ENCODE measurements at places on chromosomes 2 and 18. TPM values are rescaled to one million over a fixed set of nuclear protein-coding genes. Genes with fewer than 3 reads are reported as not detected.

DNA sequence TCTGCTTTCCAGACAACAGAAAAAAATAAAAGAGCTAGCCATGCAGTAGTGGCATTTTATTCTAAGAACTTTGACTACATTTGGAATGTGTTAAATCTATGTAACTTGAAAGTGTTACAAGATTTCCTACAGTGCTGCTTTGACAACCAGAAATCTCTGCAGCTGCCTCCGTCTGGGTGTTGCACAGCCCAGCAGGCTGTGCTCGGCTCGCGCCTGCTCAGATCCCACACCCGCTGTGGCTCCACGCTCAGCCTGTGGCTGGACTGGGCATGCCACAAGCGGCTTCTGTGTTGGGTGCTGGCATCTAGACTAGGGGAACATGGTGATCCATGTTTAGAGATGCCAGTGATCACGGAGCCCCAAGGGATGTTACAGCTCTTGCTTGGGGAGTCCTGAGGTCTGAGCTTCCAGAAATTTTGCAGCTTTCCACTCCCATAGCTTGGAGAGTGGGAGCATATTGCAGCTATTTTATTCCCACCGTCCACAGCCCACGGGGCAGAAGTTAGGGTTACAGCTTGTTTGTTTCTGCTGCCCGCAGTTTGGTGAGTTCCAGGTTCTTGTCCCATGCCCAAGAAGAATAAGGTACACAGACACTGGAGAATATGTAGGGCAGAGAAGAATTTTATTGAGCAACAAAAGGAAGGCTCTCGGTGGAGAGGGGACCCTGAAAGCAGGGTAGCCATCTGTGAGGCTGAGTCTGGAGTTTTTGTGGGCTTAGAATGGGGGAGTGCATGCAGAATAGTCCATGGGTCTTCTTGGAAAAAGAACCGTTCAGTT, 44.1 kb downstream of the FAM171B start:
- no peak for DNase-seq

The LBH gene
- total RNA-seq, result 1.2 TPM

DNA sequence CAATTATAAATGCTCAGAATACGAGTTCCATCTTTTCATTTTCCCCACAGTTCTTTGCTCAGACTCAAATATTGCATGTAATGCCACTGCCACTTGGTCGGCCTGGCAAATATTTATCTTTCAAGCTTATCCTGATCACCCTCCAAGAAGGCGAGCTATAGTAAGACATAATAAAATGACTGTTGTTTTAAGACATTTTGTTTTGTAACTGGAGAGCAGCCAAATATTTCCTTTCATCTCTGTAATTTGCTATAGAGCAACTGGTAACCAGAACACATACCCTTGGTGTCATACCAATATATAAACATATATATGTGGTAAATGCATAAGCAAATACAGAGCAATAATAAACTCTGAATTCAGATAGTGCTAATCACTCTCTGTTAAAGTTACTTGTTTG, 7.3 kb upstream of the ATL2 start:
- no peak for DNase-seq

The EHD3 gene
- not detected for total RNA-seq

The KIAA2012 gene
- total RNA-seq, result not detected
